ENCODE measurements at places on chromosomes 5 and 9. TPM values are rescaled to one million over a fixed set of nuclear protein-coding genes. Genes with fewer than 3 reads are reported as not detected.

DND1 gene
- total RNA-seq = 0.88 TPM

PDLIM4 gene
- total RNA-seq = 0.64 TPM

GHR gene
- total RNA-seq = 0.06 TPM

AK1 gene
- total RNA-seq = 74.9 TPM

PALM2AKAP2 gene
- 0.44 TPM for total RNA-seq

SLC4A9 gene
- not detected for total RNA-seq

NUTM2G gene
- total RNA-seq = not detected

ZNF883 gene
- 0.84 TPM for total RNA-seq

All from A549 treated with Mapracorat at 1 μM for 4 hours (cell line).